ENCODE measurements at places on chromosomes 6 and 20.

DNA sequence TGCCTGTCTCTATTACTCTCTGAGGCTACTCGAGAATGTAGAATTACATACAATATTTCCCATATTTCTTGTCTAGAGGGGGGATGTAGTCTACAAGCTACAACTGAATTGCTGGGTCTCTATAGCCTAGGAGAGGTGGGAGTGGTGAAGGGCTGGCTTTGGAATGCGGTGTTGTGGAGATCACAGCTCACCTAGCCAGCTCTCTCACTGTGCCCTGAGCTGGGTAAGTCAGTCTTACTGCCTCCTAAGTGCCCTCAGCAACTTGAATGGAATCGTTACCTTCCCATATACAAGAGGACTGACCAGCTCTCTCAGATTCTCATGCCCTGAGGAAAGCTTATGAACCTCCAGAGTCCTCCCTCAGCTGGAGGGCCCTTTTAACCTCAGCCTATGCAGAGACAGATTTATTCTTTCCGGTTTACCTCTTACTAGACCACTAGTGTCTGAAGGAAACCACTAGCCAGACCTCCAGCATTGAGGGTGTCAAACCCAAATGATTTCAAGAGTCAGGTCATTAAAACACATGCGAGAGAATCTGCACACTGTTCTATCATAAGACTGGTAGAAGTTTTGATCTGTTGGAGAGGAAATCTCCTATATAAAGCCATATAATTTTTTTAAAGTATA lies 20.6 kb downstream of the VIP start:
- DNase-seq, result no peak

GRCh38 chr20:17202673-17203072 lies 24.2 kb upstream of the PCSK2 start:
- DNase-seq, result no peak

- no peak for DNase-seq
Observed at GRCh38 chr6:18389479-18389878, 2.3 kb downstream of the RNF144B start.

GRCh38 chr6:134698228-134698627 lies 251.7 kb downstream of the ALDH8A1 start:
- no peak for DNase-seq

- DNase-seq, result peak; percentile 2
Observed at GRCh38 chr6:27019651-27020552, 227.6 kb upstream of the PRSS16 start.

- no peak for DNase-seq
Observed at GRCh38 chr6:44133003-44133931, 5.9 kb downstream of the TMEM63B start.

GRCh38 chr20:53569606-53570307 lies 23.9 kb downstream of the ZNF217 start:
- DNase-seq, result no peak

DNA sequence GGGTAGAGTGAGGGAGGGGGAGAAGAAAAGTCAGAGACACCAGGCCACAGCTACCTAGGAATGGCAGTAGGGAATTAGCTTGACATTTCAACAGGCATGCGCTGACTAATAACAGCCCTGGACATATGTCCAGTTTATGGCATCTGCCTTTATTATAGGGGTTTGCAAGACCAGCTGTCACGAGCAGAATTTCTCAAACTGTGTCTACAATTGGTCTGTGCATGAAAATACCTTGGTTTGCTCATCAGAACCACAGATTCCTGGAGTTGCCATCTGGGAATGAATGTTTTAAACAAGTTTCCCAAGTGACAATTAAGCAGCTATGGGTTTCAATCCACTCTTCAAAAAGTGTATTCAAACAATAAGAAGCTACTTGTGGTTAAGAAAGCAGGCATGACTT lies 110.3 kb upstream of the ENPP5 start:
- no peak for DNase-seq

DNA sequence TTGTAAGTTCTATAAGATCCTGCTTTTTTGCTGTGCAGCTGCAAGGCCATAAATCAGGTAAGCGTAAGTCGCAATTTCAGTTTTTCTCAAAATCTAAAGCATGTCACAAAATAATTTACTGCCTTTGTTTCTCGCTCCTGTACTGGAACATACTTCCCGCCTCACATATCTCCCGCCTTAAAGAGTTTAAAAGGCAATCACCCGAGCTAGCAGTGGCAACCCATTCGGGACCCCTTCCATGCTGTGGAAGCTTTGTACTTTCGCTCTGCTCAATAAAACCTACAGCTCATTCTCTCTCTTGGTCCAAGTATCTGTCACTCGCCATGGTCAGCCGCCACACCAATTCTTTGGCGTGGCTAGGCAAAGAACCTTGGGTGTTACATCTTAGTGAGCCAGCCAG lies 34.0 kb downstream of the CEP85L start:
- DNase-seq, result no peak

- DNase-seq, result peak; percentile 44
Observed at GRCh38 chr20:60137657-60138245, 179.5 kb downstream of the CDH26 start.

DNA sequence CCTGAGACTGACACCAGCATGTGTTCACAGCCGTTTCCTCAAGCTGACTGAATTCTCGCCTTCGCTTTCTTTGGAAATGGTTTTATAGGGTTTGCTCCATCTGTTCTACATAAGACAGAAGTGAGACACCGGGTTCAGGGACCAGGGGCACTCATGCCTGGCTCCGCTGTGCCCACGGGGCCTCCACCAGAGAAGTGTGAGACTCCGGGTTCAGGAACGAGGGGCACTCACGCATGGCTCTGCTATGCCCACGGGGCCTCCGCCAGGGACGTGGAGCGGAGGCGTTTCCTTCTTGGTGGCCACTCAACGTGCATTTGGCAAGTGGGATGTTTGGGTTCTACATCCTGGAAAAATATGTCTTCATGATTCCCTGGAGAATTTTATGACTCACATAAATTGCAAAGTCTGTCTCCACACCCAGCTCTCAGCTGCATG lies 106.6 kb downstream of the RNASET2 start:
- no peak for DNase-seq

GRCh38 chr6:134321246-134321645 lies 3.3 kb upstream of the SGK1 start:
- DNase-seq, result no peak

DNA sequence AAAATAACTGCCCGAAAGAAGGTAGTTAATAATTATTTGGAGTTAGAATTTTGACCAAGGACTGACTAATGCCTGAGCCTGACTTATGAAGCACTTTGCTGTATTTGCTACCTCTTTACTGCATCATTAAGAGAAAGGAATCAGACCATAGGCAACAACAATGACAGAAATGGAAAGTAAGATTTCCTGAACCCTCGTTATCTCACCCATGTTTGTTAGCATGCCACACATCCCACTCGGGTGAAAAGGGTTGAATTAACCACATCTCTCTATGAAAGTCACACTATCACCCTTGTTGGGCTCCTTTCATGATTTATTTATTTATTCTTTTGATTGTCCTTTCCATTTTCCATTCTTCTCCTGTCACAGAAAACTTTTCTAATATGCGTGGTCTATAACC lies 59.6 kb downstream of the OLIG3 start:
- no peak for DNase-seq

- no peak for DNase-seq
Observed at GRCh38 chr6:149854532-149854931, 9.6 kb downstream of the LRP11 start.

DNA sequence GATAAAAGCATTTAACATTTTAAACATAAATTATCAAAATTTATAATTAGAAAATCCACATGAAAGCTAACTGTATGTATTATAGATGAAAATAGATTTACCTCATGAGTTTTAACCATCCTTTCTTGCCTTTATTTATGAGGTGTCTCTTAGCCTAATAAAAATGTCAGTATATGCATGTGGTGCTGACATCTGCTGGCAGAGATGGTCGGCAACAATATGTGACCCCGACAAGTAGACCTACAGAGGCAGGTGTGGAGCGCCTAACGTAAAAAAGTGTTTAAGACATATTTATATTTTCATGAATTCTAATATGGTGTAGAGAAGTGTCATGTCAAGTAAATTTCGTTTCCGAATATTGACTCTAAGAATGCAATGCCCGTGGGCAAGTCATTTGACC lies 149.0 kb upstream of the FUT9 start:
- DNase-seq, result no peak

DNA sequence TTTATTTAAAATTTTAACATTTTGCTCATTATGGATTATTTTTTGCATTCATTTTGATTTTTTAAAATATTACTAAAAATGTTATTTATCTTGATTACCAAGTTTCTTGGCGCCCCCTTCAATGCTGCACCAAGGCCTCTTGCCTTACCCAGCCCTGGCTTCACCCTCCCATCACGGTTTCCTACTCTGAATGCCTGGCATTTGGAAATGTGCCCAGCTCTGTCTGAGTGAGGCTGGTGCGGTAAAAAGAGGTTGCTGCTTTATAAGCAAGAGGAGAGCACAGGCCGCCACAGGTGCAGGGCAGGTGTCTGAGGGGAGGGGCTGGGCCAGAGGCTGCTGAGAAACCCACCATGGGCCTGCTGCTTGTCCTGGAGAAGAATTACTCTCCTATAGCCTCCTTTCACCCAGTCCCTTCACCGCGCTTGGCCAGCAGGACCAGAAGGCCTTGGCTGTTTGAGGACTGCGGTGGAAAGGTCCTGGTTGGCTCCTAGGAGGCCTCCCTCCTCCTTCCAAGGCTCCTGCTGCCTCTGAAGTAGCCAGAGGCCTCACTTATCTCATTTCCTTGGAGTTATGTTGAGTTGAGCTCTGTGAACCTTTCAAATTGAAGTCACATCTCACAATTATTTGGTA lies 62.6 kb downstream of the BANF2 start:
- DNase-seq, result no peak

GRCh38 chr20:1832634-1833033 lies 62.6 kb upstream of the SIRPA start:
- no peak for DNase-seq

GRCh38 chr6:69164564-69165229 lies 529.6 kb downstream of the ADGRB3 start:
- no peak for DNase-seq

DNA sequence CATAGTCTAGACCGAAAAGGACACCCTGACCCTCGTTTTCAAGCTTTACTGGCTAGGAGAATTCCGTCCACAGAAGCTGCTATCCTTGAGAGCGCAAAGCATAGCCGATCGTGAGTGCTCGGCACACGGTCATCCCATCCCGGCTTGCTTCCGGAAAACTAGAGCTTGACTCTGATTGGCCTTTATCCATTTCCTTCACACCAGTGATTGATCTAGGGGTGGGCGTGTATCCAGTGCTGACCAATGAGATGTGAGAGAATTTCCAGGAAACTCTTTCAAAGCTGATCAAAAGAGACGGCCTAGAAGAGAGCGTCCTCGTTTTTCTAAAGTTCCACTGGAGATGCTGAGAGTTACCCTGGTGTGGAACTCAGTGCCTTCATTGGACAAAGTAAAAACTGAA lies 41.0 kb upstream of the NFATC2 start:
- DNase-seq, result no peak

DNA sequence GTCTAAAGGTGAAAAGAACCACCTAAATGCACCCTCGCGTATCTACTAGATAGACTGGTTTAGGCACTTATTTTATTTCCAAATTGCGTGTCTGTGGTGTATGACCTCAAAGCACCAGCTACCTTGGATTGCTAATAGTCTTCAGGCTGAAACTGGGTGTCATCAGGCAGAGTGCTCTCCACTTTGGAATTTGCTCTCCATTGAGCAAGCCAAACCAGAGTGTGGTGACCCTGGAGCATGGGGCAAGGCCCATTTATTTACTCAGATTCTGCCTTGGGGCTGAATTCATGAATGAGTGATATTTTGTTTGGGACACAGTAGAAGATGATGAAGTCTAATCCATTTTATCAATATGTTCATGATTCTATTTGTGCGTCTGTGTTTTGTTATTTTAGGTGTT lies 812.8 kb upstream of the SLC35B3 start:
- no peak for DNase-seq

GRCh38 chr20:49909499-49910339 lies 5.6 kb downstream of the SPATA2 start:
- DNase-seq, result no peak

DNA sequence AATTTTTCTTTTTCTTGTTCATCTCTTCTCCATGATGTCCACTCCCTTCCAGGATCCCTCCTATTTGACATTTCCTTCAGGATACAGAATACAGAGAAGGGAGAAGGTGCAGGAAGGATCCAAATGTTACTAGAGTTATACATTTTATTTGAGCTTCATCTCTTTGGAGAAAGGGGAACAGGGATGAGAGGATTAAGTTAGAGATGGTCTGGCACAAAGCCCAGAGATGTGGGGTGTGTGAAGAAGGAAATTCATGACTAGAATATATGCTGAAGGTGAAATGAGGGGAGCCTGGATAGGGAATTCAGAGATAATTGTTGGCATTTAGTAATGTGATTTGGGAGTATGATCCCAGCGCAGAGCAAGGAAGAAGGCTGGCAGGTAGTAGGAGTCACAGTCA lies 22.5 kb upstream of the SRPK1 start:
- no peak for DNase-seq

- no peak for DNase-seq
Observed at GRCh38 chr20:33789109-33789857, 21.9 kb upstream of the CHMP4B start.

DNA sequence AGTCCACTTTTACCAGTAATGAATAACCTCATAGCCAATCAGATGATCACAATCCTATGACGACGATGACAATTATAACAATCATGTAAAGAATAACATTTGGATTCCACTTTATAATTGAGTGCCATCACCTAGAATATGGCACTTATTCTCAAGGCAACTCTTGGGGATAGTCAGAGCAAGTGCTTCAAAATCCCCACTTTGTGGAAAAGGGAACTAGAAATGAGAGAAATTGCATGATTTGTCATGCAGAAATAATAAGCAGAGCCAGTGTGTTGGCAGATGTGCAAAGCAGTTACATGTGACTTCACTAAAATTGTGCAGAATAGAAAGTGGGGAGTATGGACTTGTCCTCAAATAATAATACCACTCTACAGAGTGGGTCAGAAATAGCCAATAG lies 41.3 kb downstream of the FRK start:
- no peak for DNase-seq

DNA sequence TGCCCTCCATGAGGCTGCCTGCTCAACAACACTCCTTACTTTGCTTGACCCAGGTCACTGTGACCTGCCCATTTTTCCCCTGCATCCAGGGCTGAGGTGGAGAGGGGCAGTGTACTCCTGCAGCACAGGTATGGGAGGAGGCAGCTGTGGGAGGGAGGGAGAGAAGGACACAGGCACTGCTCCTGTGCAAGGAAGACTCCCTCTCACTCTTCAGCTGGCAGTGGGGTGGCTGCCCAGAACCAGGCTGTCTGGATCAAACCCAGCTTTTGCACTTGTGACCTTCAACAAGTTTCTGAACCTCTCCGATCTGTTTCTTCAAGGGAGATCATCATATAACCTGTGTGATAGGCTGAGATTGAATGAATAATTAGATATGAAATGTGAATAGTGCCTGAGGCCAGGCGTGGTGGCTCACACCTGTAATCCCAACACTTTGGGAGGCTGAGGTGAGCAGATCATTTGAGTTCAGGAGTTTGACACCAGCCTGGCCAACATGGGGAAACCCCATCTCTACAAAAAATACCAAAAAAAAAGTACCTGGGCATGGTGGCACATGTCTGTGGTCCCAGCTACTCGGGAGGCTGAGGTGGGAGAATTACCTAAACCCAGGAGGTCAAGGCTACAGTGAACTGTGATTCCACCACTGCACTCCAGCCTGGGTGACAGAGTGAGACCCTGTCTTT lies 14.1 kb downstream of the TGIF2 start:
- DNase-seq, result no peak
